ENCODE measurements at places on chromosomes 2 and 18.
A peak's percentile ranks its signal among the peaks of the same experiment; 100 is the strongest.

GRCh38 chr2:3035385-3036050, 342.1 kb downstream of the EIPR1 start:
- no peak for DNase-seq

DNA sequence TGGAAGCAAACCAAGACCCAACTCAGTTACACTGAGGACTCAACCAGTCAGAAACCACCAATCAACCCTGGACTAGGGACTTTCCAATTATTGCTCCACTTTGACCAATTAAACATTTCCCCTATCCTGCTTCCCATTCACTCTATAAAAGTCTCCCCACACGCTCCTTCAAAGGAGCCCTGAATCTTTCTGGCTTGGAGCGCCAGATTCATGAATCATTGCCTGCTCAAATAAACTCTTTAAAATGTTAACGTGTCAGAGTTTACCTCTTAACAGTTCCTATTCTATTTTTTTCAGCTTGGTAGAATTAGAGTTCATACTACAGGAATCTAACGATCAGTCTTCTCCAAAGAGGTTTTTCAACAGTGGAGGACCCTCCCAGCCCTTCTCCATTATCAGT, 20.7 kb upstream of the SULT1C2 start:
- DNase-seq: peak; percentile 86

DNA sequence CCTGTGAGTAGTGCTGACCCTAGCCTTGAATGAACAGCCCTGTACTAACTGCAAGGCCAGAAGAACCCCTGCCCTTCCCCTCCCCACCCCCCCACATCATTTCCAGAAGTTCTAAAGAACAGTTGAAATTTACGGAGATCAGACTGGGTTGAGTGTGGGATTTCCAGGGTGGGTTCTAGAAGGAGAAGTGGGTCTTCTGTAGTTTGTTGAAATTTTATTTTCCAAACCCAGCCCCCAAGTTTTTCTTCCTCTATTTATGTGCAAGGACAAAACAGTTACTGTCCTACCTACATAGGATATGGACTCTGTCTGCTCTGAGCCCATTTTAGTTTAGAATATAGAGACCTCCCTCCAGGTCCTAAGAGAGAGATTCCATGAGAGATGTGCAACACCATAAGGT, 26.3 kb upstream of the CASP10 start:
- no peak for DNase-seq

DNA sequence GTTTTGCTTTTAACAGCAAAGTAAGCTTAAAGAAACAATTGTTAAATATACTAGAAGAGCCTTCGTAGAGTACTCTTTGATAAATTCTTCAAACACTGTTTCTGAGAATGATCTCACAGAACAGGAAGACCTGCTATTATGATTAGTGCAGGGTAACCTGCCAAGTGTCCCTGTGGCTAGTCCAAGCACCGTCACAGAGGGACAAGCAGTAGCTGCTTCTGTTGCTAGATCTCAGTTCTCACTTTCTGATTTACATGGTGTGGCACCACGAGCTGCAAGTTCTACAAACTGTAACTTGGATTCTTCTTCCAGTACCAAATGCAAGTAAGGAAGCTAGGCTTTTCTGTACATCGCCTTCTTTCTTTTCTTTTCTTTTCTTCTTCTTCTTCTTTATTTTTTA, 121.5 kb downstream of the PIEZO2 start:
- no peak for DNase-seq

- peak; percentile 53 for DNase-seq
Measured at GRCh38 chr2:226794196-226794661, 5.4 kb downstream of the IRS1 start.

DNA sequence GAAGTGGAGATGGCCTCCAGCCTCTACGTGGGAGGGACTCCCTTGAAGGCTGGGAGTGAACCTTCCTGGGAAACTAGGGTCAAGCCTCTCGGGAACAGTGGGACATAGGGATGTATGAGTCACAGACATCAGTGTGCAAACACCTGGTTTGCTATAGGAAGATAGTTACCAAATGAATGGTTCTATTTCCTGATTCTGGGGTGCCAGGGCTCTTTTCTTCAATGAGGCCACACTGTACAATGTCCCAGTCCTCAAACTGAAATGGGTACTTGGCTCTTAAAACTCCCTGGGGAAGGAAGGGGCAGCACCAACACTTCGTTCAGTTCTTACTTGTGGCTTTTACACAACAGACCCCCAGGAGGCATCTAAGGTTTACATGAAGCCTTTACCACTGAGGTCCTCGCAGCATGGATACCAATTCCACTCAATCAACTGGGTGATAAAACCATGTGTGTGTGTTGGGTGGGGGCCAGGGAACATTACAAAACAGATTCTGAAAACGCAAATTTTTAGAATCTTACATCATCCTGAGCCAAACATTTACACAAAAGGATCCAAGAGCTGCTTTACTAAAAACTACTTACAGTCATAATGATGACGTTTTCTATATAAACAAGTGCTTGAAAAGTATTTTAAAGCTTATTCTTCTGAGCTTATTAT, 10.4 kb downstream of the ERFE start:
- peak; percentile 98 for DNase-seq

GRCh38 chr2:35741556-35741955, 614.0 kb upstream of the CRIM1 start:
- no peak for DNase-seq

DNA sequence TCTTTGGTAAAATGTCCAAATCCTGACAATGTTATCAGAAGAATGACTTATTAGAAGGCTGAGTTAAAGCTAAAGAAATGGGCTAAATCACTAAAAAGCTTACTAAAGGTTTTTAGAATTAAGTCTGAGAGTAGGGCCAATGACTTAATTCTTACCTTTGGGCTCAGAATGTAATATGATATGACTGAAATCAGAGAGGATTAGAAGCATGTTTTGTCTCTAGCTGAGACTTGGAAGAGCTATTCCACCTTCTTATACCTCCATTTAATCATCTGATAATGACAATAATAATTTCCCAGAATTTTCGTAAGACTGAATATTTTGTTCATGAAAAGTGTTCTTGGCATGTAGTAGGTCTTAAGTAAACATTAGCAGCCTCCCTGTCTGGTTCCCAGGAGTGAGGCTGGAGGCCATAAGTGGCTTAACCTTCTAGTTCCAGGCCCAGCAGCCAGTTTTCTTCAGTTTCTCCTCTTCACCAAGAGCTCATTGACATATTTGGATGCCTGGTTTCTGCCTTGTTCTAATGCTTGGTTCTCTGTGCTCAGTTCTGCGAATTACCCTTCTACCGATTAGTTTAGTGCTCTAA, 25.5 kb upstream of the E2F6 start:
- DNase-seq: no peak

DNA sequence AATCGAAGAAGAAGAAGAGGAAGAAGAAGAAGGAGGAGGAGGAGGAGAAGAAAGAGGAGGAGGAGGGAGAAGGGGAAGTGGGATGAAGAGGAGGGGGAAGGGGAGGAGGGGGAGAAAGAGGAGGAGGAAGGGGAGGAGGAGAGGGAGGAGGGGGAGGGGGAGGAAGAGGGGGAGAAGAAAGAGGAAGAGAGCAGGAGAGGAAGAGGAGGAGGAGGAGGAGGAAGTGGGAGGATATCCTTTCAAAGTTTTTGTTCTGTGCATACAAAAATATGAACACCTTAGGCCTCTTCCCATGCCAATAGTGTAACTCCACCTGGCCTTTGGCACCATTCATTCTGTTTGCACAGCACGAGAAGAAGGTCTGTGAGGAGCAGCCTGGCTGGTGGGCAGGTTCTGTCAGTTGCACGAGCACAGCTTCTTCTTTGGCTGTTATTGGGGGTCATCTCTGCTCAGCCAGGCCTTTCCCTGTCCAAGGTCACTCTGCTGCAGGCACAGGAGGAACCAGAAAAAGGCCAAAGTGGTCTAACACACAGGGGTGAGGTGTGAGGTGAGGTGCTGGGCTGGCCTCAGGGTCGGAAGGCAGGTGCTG, 25.8 kb upstream of the PLB1 start:
- no peak for DNase-seq

DNA sequence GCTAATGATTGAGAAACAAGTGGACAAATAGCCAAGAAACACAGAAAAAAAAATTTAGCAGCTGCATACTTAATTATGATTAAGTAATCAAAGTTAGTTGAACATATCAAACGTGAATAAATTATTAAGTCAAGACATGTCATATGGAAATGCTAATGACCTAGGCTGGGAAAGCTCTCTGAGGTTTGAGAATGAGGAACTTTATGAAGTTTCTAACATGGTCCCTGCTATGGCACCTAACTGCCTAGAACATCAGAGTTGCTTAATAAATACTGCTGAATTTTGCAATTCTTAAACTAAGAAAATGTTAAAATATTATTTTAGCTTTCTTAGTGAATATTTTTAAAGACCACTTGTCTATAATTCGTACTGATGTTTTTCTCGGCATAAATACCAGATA, 99.8 kb downstream of the AFF3 start:
- DNase-seq: no peak

DNA sequence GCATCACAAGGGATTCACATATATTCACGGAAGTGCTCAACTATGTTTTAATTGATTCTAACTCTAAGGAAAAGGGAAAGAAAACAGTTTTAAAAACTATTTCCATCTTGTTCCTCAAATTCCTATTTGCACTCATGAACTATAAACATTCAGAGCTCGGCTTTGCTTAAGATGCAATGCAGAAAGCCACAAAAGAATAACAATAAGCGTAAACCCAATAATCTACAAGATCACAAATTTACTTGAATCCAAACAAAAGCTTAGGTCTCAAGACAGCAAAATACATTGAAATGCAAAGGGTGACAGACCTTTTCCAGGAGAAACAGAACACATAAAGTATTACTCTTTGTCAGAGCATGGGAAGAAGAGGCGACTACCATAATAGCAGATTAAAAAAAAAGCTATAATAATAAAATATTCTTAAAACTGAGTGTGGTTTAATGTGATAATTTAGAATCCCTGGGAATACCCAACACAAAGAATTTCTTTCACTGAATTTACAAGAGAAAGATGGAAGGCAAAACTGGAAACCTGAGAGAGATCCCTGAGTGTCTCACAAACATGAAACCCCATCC, 1094.9 kb downstream of the LRP1B start:
- no peak for DNase-seq

- no peak for DNase-seq
Measured at GRCh38 chr18:36546876-36547275, 249.4 kb downstream of the FHOD3 start.

DNA sequence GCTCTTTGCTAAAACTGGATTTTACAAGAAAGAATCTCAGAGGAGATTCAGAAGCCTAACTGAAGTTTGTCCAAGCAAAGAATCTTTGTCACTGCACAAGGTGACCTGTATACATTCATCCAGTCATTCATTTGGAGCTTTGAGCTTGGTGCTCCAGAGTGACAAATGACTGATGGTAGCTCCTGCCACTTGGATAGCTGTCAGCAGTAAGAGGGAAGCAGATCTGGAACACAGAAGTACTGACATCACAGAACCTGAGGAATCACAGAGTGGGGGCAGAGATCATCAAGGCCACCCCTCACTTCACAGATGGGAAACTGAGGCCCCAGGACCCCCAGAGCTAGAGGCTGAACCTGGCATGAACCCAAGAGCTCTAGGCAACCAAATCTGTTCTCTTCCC, 28.8 kb upstream of the IGFBP2 start:
- no peak for DNase-seq

All from fibroblast of the aortic adventitia (primary cell).